ENCODE measurements at places on chromosomes 16 and 17.

- DNase-seq = no peak
Observed at GRCh38 chr16:3458278-3458851, 14.9 kb downstream of the NAA60 start.

DNA sequence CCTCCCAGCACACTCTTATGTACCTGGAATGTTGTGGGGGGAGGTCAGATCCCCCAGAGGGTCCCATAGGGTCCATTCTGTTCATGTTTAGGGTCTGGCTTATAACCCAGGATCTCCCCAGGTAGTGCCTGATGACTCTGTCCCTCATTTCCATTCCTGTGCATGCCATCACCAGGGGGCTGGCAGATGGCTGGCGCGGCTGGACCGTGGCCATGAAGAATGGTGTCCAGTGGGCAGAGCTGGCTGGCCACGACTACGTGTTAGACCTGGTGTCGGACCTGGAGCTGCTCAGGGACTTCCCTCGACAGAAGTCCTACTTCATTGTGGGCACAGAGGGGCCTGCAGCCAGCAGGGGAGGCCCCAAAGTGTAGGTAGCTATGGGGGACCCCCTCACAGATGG, 35.0 kb upstream of the ALKBH5 start:
- no peak for DNase-seq

- no peak for DNase-seq
Observed at GRCh38 chr16:84458606-84459532, 45.6 kb downstream of the MEAK7 start.

GRCh38 chr17:3678095-3678820, 9.6 kb downstream of the EMC6 start:
- DNase-seq = no peak

GRCh38 chr17:18362698-18363100, 651 bp downstream of the SHMT1 start:
- no peak for DNase-seq

DNA sequence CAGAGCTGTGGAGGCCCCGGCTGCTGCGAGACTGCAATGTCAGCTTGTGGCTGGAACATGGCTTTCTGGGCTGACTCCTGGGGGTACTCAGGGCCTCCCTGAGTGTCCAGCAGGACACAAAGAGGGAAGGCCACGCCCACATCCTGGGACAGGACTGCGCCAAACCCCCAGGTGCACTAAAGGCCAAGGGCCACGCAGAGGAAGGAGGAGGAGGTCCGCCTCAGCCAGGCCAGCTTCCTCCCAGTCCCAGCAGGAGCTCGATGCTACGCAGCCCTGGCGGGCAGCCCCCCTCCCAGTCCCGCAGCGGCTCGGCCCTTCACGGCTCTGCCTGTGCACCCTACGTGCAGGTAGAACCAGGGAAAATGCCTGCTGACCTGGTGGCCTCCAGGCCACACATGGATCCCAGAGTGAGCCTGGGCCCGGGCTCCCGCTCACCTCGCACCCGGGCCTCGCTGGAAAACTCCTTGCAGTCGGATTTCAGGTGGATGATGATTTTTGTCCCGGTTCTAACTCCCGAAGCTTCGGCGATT, 21.2 kb downstream of the DNASE1 start:
- no peak for DNase-seq

DNA sequence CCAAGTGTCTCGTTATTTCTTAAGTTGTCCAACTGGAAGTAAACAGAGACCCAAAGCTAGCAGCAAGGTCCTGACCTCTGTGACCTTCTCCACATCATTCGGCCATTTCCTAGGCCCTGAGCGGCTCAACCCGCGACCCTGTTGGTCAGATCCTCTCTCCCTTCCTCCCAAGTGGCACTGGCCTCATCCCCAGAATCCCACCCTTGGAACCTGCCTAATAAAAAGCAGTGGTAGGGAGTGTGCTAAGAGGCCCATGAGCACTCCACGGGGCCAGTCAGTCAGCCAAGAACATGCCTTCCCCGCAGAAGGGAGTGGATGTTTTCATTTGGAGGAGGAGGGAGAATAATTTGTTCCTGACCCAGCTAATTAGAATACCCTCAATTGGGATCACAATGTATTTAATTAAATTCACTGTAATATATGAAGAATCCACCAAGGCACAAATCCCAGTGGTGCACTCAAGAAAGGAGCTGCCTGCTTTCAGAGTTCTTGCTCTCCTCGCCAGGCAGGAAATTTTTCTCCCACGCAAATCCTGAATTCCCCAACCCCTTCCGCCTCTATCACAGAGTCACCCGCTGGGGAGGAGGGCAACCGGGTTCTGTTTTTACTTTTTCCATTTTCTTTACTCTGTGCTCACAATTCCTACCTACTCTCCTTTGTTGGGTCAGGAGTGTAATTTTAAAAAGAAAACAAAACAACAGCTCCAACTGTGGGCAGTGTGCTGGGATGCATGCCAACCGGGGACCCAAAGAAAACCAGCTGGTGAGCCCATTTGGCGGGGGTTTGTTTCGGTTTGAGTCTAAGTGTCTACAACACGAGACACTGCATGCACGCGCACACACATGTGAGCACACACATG, 153.4 kb downstream of the ZFHX3 start:
- no peak for DNase-seq

DNA sequence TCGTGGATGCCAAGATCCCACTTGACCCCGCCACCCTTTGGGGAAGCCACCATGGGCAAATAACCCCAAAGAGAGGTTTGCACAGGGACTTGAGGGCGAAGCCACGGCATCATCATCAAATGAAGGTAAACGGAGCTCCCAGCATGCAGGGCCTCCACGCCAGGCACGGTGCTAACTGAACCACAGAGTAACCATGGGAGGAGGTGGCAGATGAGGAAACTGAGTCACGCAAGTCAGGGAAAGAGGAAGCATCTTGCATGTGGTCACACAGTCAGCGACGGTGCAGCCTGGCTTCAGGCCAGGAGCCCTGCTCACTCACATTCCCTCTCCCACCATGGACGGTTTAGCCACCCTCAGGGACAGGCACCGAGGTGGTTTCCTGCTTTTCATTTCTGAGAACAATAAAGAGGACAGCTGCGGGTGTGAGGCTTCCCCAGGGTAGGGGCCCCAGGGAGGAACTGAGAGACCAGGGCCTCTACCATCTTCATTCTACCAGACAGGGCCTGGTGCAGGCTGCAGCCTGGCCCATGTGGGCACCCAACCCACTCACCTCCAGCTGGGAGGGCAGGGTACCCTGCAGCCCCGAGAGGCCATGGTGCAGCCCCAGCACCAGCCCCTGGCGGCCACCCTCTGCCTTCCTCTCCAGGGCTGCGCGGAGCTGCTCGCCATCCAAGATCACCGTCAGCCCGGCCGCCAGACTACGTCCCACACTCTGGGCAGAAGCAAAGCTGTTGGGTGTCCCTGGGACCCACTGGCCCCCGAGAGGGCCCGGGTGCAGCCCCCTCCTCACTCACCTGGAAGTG, 78.3 kb downstream of the RMI2 start:
- no peak for DNase-seq

- DNase-seq = no peak
Observed at GRCh38 chr17:57578608-57579225, 166.4 kb downstream of the CCDC182 start.

- no peak for DNase-seq
Observed at GRCh38 chr16:50268352-50268751, 2.0 kb downstream of the ADCY7 start.

GRCh38 chr16:72961115-72961832, 86.7 kb downstream of the ZFHX3 start:
- DNase-seq = no peak

DNA sequence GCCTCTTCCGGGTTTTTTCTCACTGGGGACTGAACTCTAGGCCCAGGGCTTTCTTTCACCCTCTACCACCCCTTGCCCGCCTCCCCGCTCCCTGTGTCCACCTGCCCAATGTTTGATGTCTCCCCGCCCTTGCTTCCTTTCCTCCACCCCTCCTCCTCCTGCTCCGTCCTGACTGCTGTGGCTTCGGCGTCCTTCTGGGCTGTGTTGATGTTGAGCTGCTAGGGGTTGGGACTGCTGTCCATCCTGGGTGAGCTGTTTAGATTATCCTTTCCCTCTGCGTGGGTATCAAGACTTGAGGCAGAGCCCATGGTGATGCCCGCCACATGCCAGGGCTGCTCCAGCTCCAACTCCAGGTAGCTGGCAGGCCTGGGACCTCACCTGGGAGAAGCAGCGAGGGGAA, 117.5 kb downstream of the CCDC182 start:
- no peak for DNase-seq

DNA sequence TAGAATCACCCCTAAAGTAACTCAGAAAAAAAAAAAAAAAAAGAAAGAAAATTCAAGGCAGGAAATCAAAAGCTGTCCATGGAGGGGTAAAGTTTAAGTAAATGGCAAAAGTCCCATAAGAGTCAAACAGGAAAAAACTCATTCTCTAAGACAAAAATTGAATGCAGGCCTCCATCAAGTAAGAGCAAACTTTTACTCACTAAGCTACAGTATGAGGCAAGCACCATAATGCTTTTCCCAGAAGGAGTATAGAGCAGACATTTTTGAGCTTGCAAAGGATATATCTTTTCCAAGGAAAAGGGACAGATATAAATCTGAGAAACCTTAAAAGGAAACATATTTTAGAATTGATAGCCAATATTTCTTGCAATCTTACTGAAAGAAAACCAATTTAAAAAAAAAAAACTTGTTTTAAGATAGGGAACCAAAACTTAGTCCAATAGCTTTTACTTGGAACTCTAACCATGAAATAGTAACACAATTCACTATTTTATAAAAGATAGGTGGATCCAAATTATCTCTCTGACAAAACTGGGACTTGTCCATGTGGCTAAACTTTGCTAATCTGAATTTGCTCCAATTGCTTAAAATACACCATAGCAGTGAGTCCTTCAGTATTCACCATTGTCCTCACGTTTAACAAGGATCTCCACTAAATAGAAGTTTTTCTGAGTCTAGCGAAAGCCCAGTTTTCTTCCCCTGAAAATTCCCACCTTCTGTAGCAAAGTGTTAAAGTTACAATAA, 99.8 kb downstream of the CDH11 start:
- DNase-seq = no peak

DNA sequence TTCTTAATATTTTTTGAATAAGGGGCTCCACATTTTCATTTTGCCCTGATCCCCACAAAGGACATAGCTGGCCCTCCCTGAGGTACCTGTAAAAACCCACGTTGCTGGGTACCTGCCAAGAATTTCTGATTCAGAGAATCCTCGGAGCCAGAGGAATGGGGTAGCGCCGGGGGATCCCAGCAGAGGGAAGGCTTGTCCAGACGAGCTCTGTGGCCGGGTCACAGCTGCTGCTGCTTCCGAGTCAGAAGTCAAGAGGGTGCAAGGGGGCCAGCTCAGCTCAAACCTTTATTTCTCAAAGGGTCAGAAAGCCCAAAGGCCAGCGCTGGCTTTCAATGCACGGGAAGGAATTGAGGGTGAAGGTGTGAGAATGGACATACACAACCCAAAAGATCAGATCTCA, 68.9 kb upstream of the SDK2 start:
- no peak for DNase-seq

- DNase-seq = no peak
Observed at GRCh38 chr17:39736319-39737165, 1.2 kb upstream of the GRB7 start.

- DNase-seq = peak; percentile 46
Observed at GRCh38 chr17:1643293-1643998, 2.1 kb downstream of the SCARF1 start.

GRCh38 chr16:17358355-17358754, 112.4 kb downstream of the XYLT1 start:
- DNase-seq = no peak

- no peak for DNase-seq
Observed at GRCh38 chr17:78342449-78343186, 17.3 kb downstream of the SOCS3 start.

DNA sequence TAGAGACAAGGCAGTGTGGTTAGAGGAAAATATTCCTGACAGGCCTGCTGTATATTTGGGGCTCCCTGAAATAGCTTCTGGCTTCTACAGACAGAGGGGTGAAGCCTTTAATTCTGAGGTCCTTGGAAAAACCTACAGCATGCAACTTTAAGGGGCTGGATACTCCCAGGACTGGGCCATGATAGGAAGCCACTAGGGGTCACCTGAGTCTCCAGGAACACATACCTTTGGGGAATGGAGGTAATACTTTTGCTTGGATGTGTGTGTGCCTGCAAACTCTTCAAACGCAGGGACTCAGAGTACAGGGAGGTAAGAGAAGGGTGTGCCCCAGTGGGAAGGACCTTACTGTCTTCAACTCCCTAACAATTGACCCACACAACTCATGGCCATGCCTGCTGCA, 4.1 kb downstream of the ASIC2 start:
- DNase-seq = no peak

DNA sequence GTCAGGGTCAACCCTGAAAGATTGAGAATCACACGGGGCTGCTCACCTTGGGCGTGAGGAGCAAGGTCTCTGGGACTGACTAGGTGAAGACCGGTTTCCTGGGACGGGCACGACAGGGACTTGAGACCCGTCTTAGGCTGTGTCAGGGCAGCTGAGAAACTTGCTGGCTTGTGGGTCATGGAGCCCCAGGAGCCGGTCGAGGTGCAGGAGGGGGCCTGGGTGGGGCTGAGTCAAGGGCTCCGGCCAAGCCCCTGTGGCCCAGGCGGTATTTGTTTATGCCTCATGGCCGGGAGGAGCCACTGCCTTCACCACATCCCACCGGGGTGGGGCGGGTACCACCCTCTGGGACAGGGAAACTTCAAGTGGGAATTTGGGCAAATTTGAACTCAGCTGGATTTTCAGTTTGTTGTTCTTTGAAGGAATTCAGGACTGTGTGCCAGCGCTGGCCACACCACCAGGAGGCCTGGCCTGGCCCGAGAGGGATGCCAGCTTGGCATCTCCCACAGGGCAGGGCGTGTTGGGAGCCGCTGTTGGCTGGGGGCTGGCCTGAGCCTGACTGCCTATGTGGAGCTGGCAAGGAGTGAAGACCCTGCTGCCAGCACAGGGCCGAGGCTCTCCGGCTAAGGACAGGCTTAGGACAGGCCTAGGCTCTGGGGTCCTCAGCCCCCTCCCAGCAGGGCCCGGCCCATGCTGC, 116.1 kb downstream of the METRNL start:
- DNase-seq = no peak

GRCh38 chr17:32732900-32733299, 144.0 kb downstream of the MYO1D start:
- DNase-seq = no peak

- no peak for DNase-seq
Observed at GRCh38 chr16:64098451-64098850, 1023.4 kb downstream of the CDH11 start.

DNA sequence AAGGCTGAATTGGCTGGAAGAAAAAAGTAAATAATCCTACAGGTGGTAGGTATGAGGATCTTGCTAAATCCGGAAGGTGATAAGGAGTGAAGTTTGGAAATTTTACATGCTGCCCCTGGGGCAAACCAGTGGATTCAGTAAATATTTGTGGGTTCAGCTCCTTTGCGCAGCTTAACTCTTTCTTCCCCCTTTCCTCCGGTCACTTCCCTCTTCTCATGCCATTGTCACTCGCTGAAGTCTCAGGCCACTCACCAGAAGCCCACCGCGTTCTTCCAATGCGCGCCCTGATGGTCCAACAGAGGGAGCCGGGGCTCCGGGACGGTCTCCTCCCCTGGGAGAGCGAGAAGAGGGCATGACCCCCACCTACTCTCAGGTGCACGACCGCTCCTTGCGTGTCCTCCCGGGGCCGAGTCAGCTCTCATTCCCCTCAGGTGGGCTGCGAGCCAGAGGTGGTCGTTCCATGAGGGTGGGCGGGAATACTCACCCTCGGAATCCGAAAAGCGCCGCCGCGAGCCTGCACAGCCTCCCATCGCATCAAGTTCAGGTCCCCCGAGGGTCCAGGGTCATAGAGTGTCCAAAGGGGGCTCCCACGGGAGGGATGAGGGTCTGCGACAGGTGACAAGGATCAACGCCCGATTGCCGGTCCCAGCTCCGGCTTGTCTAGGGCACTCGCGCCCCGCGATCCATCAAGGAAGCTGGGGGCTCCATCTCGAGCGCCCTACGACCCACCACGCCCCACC, 474 bp downstream of the CLN3 start:
- peak; percentile 13 for DNase-seq
